ENCODE measurements at places on chromosomes 1 and 21.

DNA sequence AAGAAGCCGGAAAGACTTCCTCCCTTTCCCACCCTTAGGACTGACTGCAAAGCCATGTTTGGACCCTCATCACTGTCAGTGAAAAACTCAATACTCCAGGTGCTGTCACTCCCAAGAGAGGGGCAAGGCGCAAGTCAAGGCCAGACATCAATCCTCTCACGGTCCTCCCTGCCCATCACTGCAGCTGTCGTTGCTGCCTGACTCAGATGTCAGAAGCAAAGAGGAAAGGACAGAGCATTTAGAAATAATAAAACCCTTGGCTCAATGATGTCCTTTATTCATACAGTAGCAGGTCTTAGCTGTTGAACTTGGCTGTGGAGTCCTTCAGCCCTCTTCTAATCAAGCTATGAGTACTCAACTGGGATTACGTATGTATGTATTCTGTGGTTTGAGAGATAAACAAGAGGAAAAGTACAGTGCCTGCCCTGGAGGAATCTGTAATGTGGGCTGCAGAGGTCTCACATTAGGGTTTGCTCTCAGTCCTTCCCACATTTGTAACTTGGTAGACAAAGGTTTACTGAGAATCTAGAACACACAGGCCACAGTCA, 13.5 kb downstream of the SUSD4 start:
- DNase-seq, result no peak

DNA sequence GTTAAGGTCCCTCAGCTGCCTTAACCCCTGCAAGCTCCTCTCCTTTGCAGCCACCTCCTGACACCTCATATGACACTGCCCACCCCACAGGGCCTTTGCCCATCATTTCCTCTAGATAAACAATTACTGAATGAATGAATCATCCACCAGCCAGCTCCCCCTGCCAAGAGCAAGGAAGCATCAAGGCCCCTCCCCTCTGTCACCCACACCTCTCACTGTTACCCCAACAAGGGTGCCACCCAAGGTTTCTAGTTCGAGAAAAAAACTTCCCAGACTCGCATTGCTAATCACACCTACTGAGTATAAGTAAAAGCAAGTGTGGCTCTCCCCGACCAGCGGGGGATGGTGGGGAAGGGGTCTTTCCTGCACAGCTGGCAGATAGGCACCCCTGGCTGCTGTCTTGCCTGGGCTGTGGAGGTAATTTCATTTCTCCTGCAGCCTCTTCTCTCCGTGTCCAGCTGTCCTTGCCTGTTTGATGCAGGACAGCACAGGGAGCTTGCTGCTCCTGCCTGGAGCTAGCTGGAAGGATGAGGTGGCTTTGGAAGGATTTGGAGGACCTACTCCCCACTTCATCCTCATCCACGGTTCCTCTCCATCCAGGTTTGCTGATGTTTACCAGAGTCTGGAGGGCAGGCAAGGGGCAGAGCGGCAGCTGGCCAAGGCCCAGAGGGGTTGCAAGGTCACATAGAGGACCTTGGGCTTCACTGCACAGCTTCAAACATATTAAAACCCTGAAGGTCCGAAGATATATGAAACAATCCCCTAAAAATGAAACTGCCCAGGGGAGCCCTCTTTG, 33.1 kb upstream of the LBR start:
- DNase-seq, result peak; percentile 38

- peak; percentile 71 for DNase-seq
These were observed at the start of gene LY9 for GRCh38 chr1:160795951-160796383. Gene LY9 (plus strand): TSS chr1:160796174. CDS start chr1:160796188, 14 bp downstream.

DNA sequence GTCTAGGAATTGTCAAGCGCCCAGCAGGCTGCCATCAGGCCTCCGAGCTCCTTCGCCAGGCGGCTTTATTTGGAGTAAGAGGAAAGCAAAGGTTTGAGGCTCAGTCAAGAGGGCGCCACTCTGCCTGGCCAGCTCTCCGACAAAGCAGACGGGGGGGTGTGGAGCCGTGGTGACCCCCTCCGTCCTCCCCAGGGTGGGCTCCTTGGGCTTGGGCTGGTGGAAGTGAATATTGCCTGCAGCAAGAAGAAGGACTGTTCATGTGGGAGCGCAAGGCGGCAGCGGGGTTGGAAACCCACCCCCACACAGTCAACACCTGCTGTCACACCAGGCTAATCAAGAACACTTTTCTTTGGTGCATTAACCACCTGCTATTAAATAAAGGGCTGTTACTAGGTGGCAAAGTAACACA, 14.6 kb downstream of the EPHX1 start:
- DNase-seq, result no peak

DNA sequence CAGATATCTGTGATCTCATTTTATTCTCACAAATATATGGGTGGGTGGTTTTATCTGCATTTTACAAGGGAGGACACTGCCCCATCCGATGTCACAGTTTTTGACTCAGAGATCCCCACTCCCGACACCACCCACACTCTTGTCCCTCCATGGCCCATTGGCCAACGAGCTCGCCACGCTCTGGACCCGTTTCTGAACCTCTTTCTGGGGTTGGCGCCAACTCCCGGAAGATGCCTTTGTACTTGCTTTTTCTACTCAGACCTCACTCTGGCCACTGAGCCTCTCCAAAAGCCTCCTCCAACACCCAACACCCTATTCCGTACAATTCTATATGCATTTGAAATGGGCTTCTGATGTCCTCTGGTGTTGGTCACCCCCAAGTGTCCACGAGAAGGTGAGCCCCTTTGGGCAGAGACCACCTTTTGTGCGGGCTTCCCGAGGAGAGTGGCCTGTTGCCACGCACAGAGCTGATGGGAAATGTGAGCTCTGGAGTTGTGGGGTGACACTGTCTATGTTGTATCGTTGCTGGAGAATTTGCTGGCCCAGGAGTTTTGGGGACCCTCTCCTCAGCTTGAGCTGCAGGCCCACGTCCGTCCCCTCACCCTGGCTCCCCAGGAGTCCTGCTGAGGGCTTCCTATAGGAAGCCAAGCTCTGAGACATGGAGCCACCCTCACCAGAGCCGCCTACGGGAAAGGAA, 366.9 kb upstream of the VAMP3 start:
- DNase-seq, result no peak

GRCh38 chr1:37614105-37614504, 18.4 kb upstream of the GNL2 start:
- DNase-seq, result no peak

GRCh38 chr1:64051796-64052195, 151.6 kb upstream of the UBE2U start:
- DNase-seq, result no peak

DNA sequence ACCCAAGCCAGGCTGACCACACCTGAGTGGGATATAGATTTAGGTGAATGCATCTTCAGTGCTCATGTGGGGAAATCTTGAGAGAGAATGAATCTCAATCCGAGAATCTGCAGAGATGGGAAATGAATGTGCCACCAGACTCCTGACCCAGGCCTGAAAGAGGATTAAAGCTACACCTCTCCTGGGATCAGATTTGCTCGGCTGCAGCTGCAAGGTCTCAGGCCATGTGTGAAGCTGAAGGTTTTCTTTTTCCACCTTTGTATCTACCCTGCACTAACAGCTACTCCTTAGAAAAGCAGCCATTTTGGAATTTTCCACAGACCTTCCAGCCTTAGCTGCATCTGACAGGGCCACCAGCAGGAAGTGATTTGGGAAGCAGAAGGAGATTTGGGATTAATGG, 18.3 kb downstream of the GPR3 start:
- no peak for DNase-seq

DNA sequence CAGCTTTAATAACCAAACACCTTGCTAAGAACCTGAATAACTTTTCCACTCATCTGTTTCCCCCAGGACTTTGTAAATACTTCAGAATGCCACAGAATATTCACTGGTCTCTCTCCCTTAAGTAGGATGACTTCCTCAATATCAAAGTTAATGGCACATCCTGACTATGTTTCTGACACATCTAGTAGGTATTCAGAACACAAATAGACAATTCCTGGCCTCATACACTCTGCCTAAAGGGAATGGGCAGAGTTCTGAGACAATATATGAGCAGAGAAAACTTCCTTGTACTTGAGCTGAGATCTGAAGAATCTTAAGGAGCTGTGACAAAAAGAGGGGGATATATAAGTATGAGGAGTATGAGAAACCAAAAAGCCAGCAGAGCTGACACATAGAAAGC, 34.8 kb downstream of the ANKRD13C start:
- no peak for DNase-seq

DNA sequence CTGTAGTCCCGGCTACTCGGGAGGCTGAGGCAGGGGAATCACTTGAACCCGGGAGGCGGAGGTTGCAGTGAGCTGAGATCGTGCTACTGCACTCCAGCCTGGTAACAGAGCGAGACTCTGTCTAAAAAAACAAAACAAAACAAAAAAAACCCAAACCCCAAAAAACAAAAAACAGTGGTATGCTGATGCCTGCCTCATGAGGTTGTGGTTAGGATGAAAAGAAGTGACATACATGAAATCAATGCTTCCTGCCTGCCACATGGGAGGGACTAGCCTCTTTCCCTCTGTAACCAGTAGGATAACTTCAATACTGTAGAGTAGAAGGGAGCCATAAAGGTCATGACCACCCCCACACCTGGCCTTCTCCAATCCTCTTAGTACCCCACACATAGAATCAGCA, 55.2 kb downstream of the TENT5C start:
- DNase-seq, result no peak

GRCh38 chr1:56387071-56387740, 192.2 kb downstream of the PLPP3 start:
- no peak for DNase-seq

DNA sequence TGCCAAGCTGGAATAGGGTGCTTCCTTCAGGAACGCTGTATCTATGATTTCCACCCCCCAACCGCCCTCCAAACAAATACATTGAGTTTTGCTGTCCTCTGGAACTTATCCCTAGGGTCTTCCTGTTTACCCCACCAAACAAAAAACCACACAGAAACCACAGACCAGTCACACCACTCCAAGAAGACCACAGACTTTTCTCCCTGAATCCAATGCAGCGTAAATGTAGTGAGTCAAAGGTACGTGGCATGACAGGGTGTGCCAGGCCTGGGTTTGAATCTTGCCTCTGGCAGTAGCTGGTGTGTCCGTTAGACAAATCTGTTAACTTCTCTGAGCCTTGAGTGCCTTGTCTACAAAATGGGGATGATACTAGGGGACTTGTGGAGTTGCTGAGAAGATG, 27.8 kb downstream of the ASAP3 start:
- DNase-seq, result no peak

DNA sequence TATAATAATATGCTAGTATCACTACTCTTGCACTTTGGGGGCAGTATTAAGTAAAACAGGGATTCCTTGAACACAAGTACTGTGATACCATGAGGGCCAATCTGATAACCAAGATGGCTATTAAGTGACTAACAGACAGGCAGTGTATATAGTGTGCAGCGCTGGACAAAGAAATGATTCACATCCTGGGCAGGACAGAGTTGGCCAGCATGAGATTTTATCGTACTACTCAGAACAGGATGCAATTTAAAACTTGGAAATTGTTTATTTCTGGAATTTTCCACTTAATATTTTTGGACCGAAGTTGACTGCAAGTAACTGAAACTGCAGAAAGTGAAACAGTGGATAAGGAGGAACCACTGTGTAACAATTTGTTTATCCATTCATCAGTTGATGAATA, 74.6 kb downstream of the DNTTIP2 start:
- DNase-seq, result no peak

- DNase-seq, result no peak
These were observed 108.9 kb downstream of the OMA1 start for GRCh38 chr1:58437623-58438022.

- no peak for DNase-seq
These were observed 109.4 kb downstream of the RGL1 start for GRCh38 chr1:183914276-183914675.

DNA sequence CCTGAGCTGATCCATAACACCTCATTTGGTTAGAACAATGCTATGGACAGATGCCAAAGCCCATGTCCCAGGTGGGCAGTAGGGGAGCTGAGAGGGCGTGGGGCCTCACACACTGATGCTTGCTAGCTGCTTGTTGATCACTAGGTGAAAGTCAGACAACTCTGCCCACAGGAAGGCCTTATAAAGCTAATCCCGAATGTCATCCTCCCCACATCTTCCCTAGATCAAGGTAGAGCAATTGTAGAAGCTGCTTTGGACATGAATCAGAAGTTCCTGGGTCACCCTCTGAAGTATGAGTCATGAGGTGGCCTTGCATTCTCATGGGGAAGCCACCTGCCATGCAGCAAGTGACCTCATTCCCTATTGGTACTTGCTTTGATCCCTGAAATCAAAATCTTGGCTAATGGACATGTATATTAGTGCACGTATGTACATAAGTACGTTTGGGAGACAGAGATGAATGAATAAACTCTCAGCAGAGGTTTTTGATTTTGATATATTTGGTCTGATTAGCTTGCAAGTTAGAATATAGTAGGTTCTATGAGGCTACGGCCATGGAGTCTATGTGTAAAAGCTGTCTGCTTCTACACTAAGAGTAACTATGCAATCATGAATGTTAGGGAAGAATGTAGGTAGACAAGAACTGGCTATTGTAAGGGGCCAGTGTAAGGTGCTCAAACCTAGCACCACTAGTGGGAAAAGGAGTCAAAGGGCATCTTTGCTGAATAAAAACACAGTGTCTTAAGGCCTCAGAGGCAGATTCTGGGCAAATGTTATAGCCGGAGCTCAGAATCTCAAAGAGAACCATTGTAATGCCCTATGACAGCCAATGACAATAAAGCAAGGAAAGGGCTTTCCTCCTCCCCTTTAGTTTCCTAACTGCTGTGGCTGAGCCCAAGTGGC, 52.6 kb downstream of the ABCA4 start:
- no peak for DNase-seq

DNA sequence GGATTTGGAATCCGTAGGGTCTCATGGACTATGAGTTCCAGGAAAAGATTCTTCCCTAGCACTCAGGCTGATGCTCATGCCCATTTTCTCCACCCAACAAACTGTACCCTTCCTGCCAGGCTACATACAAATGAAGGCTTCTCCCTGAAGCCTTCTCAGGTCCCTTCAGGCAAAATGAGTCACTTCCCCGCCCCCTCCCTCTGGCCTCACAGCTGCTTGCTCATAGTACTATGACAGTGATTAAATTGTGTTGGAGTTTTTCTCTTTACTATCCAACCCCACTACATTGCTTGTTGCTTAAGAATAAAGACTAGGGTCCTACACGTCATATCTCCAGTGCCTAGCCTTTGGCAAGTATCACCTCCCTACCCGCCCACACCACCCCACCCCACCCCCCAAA, 207.6 kb upstream of the NFIA start:
- peak; percentile 17 for DNase-seq

- DNase-seq, result no peak
These were observed 172.9 kb upstream of the HOOK1 start for GRCh38 chr1:59641836-59642235.

DNA sequence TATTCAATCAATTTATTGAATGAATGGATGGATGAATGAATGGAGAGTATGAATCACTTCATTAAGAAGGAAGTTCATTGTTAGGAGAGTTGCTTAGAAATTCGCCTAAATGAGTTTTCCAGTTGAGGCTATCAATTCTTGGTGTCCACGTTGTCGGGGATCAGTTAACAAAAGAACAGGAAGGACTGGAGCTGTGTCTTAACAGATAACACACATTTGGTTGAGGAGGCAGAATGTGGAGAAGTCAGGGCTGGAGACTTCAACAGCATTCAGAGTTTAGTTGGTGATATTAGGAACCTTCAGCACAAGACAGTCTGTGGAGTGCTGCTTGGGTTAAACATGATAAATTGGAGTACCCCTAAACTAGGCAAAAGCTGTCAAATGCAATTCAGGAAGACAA, 33.7 kb downstream of the ZBTB18 start:
- DNase-seq, result no peak
